ENCODE measurements at places on chromosomes 11 and 22.

GRCh38 chr11:76263657-76264056, 57.4 kb upstream of the WNT11 start:
- no peak for DNase-seq

DNA sequence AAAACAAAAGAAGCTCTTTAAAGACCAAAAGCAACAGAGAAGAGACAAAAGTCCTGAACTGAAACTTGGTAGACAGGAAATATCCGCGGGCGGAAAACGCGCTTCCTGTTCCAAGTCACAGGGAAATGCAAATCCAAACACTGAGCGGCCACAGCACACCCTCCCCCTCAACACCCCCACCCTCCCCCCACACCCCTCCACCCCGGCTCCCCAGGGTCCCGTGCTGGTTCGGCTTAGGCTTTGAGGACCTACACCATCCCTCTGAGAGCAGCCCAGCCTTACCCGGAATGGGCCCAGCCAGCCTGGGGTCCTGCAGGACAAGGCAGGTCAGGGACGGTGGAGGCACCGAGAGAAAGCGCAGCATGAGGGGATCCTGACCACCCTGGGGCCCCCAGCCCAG, 160.4 kb downstream of the BRD1 start:
- peak; percentile 11 for DNase-seq

DNA sequence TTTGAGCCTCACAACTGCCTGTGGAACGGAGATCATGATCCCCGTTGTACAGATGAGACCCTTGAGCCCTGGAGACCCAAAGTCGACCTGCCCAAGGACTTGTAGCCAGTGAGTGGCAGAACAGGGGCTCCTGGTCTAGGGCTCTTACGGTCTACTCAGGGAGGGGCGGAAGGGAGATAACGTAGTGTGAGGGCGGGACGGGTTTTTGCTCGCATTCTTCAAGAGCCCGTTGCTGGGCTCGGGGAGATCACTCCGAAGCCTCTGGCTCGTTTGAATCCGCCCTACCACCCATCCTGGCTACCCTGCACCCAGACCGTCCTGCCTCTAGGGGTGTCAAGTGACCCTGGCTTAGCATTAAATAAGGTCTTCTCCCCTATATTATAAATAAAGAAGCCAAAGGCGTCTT, 639 bp downstream of the CRY2 start:
- DNase-seq: peak; percentile 18

DNA sequence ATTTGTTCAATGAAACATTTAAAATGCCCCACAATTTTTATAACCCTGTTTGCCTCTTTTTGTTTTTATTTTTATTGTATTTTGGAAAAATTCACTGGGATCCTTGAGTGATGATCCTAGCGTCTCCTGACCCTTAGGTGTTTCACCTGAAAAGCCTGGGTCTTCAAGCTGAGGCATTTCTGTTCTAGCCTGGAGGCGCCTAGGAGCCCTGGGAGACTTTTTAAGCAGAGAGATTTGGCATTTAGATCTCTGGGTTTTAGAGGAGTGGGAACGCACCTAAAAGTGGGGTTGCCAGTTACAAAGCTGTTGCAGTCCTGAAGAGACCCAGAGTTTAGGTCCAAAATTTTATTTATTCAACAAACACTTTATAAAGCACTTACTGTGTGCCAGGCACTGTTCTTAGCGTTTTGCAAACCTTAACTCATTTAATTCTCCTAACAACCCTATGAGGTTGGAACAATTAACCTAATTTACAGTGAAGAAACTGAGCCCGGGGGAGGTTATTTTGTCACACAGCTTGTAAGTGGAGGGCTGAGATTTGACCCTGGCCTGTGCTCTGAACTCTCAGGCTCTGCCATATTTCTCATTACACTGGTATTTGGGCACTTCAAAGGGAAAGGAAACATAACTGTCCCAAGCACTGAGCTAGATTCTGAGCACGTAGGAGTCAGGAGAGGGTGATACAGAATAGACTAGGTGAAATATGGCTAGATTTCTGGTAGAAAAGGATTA, 834 bp upstream of the FADS1 start:
- DNase-seq: no peak

DNA sequence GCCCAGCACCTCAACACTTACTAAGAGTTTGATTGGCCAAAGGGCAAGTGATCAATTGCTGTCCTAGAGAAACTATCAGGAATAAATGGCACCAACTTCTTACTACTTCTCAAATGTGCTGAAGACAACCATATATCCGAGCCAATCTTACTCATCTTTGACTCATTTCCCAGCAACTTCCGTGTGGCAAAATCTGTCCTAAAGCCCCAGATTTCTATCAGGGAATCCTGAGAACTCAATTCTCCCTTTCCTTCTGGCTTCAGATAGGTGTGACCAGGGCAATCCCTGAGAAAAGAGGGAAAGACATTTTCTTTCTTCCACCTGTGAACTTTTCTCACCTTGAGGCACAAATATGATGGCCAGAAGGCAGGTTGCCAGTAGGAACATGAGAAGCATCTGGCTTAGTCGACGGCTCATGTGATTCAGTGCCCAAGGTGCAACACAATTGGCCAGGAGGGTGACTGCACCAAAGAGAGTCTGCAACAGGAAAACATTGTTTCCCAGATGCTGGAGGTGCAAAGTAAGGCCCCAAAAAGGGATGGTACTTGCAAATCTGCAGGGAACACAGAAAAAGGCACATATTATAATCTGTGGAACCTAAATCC, 21.8 kb upstream of the SLC22A24 start:
- DNase-seq: no peak

- DNase-seq: no peak
Measured at GRCh38 chr11:3203221-3204043, 15.2 kb downstream of the MRGPRG start.

GRCh38 chr11:103110391-103110790, 1.2 kb downstream of the DYNC2H1 start:
- no peak for DNase-seq

DNA sequence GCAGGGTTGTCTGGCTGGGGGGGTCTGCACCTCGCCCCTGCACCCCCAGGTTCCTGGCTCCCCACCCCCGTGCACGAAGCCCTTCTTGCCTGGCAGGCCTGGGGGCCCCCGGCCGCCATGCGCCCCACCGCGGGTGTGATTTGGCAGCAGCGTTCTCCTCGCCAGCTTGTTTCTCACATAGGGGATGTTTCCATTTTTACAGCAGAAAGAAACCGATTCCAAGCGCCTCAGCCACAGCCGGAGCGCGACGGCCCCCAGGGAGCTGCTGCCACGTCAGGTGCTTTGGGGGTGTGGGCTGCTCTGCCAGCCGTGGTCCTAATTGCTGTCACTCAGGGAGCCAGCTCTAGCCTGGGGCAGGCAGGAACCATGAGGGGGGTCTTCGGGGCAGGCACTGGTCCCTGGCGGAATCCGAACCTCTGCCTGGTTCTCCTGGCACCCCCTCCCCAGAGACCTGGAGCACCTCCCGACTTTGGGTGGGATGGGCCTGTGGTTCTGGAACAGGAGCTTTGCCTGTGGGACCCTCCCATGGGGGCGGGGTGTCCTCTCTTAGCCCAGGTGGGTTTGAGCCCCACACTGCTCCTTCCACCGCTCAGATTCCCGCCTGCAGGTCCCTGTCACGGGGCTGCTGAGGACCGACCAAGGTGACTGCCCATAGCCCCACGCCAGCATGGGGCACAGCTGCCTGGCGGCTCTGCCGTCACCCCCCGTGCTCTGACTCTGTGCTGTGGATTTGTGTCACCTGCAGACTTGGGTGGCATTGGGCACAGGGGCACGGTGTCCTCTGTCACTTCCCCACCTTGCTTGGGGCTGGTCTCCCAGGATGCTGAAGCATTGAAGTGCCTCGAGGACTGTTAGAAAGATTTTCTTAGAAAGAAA, 54.0 kb downstream of the RTN4R start:
- DNase-seq: no peak

- no peak for DNase-seq
Measured at GRCh38 chr11:97157221-97157740, 767.5 kb downstream of the JRKL start.

DNA sequence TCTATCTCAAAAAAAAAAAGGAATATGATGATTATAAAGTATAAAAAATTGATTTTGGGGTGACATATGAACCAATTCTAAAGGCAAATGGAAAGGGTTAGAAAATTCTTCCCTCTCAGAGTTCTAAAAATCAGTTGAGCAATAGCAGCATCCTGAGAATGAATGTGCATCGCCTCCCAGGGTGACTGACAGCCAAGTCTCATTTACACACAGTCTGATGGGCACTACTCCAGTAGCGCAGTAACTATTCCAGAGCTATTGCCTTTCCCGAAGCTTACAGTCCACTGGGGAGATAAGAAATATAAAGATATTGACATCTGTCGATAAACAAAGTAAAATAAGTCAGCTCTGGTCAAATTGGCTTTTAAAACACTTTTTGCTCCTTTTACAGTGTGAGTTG, 32.3 kb upstream of the SORL1 start:
- DNase-seq: no peak

- DNase-seq: no peak
Measured at GRCh38 chr11:24295360-24295759, 201.5 kb upstream of the LUZP2 start.

DNA sequence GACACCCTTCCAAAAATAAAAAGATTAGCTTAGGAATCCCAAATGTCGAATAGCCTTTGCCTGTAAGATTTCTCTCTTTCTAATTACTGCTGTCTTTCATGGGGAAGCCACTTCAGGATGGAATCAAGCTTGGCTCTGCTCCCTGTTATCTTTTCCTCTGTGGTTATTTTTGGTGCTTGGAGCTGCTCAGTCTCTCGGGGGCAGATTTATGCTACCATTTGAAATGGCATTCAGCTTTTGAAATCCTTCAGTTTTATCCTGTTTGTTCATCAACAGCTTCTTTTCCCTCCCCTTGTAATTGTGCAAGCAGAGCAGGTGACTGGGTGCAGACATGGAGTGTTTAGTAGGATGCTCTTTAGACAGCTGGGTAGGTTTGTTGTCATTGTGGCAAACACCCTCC, 111.0 kb downstream of the DBX1 start:
- no peak for DNase-seq

DNA sequence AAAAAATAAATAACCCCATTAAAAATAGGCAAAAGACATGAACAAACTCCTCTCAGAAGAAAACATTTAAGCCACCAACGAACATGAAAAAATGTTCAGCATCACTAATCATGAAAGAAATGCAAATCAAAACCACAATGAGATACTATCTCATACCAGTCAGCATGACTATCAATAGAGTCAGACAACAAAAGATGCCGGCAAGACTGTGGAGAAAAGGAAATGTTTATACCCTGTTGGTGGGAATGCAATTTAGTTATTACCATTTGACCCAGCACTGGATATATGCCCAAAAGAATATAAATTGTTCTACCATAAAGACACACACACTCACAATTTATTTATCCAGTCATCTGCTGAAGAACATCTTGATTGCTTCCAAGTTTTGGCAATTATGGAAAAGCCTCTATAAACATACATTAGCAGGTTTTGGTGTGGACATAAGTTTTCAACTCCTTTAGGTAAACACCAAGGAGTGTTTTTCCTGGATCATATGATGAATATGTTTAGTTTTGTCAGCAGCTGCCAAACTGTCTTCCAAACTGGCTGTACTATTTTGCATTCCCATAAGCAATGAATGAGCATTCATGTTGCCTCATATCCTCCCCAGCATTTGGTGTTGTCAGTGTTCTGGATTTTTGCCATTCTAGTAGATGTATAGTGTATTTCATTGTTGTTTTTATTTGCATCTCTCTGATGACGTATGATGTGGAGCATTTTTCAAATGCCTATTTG, 28.0 kb downstream of the OR8D1 start:
- no peak for DNase-seq

- DNase-seq: no peak
Measured at GRCh38 chr22:35140879-35141745, 75.2 kb downstream of the ISX start.

- no peak for DNase-seq
Measured at GRCh38 chr11:34640050-34640923, 19.4 kb downstream of the EHF start.

GRCh38 chr22:32646476-32646875, 155.0 kb upstream of the TIMP3 start:
- DNase-seq: no peak

DNA sequence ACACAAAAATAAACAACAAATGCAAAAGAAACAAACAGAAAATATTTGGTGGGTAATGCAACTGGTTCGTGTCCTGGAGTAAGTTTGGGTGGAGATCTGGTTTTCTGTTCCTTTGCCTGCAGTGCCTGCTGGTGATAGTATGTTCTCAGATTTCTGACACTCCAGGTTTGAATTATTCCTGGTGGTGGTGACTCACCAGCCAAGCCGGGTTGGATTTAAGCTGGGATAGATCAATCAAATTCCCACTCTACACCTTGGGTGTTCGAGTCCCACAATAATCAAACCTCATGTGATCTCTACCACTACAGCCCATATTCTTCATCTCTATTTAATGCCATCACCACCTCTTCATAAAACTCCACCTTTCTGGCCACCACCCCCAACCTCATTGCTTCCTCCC, 421.8 kb downstream of the NTM start:
- no peak for DNase-seq

DNA sequence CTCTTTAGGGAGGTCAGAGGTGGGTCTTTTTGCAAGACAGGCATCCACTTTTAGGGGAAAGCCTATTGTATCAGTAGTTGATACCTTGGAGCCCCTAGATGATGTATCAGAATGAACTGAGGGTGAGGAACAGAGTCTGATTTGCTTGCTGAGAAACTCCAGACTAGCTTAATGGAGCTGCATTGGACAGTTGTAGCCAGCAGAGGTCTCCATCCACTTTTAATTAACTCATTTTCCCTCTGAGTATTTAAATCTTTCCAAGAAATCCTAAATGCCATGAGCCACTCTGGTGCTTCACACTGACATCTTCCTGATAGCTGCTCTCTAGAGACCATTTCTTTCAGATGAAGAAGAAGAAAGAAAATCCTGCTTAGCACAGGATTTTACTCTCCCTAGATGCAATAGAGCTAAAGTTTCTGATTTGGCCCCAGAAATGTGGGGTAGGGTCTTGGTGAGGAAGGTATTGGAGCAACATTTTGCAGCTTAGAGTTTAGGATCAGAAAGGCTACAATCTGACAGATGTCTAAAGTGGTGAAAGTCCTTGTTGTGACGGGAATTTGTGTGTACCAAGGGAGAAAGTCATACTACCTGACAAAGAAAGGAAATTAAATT, 38.0 kb downstream of the EXT2 start:
- DNase-seq: no peak

DNA sequence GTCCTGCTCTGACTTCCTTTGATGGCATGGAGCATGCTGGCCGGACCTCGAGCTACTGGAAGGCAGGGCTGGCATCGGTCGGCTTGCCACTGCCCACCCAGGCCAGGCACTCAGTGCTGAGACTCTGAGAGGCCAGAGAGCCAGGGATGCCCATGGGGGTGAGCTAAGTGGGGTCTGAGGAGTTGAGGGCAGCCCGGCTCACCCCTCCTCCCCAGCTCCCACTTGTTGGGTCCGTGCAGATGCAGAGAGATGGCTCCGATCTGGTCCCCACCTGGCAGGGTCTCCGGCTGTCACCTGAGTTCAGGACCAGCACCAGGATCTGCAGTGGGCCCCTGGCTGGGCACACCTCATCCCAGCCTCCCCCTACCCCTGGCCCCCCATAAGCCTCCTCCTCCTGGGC, 13.3 kb downstream of the LSP1 start:
- DNase-seq: no peak

DNA sequence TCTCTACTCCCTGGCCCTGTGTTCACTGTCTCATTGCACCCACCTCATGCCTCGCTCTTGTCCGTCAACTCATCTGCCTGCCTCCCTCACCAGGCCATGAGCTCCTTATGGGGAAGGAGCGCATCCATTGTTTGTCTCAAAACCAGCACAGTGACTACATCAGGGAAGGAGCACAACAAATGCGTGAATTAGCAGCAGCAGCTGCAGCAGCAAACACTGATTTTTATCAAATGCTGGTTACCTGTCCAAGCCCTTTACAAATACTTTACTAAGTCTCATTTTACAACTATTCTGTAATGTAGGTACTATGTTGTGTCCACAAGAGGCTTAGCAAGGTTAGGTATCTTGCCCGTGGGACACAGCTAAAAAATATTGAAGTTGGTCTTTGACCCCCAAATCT, 85.9 kb upstream of the PLET1 start:
- no peak for DNase-seq
